Stimulated activated CD4-positive, alpha-beta T cell treated with anti-CD3 and anti-CD28 coated beads, Interleukin-15, amount 100 ng/mL, for 1 hour (primary cell): ENCODE measurements at places on chromosomes 1 and 21.

- no peak for DNase-seq
Measured at GRCh38 chr1:107549152-107549810, 408.4 kb downstream of the NTNG1 start.

GRCh38 chr21:38905328-38905727 is 99.6 kb downstream of the ETS2 start:
- no peak for DNase-seq

DNA sequence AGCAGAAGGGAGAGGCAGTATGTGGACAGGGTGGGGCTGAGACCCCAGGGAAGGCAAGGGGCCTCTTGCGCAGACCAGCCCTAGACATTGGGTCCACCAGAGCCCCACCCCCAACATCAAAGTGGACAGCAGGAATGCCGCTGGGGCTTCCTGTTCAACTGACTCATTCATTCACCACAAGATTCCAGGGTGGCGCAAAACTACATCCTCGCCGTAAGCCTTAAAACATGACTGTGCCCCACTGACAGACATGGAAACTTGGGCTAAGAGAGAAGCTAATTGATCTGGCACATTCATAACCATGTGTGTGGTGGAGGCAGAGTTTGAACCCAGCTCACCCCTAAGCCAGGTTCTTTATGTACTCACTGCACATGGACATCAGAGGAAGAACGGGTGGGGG is 14.0 kb downstream of the COL16A1 start:
- no peak for DNase-seq

DNA sequence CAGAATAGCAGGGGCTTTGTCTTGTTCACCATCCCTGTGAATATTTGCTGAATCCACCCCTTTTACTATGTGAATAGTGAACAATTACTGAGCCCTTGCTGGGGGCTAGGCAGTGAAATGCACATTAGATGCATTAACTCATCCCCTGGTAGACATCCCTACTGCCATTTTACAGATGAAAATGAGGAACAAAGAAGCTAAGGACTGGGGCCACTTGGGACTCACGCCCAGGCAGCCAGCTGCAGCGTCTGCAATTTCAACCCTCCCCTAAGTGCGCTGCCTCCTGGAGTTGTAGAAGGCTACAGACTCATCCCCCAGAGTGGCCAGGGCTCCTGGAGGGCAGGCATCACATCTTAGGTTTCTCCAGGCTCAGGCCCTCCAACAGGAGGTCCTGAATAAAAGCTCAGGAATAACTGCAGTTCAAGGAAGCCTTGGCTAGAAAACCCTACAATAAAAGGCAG is 31.6 kb downstream of the CAPZB start:
- DNase-seq = no peak

DNA sequence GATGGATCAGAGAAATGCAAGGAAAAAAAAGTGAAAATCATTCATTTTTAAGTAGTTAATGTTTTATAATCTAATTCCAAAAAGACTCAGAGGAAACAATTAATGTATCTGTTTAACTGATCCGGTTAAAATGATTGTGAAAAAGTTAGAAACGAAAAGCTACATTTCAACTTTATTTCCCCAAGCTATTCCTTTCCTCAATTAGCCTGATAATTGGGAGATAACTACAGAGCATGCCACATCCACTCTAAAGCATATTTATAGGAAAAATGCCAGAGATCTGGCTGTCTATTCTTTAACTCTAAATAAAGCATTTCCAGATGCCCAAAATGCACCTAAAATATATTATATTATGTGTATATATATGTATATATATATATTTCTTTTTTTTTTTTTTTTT is 35.9 kb upstream of the XPR1 start:
- no peak for DNase-seq

DNA sequence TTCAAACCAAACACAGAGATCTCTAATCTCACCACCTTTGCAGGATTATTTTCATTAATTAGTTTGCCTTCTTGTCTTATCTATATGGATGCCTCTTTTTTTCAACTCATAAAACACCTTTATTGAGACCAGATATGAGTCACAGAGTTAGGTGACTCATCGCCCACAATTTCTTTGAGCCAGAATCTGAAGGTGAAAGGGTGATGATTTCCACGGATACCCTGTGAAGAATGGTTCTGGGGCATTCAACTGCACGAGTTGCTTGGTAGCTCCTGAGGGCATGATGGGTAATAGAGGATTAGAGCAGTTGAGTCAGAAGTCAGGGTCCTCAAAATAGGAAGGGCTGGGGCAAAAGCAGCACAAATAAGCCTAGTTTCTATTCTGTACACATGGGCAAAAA is 128.2 kb downstream of the TBX19 start:
- DNase-seq = peak; percentile 10

GRCh38 chr1:226002667-226003501 is 3.7 kb upstream of the SDE2 start:
- no peak for DNase-seq

DNA sequence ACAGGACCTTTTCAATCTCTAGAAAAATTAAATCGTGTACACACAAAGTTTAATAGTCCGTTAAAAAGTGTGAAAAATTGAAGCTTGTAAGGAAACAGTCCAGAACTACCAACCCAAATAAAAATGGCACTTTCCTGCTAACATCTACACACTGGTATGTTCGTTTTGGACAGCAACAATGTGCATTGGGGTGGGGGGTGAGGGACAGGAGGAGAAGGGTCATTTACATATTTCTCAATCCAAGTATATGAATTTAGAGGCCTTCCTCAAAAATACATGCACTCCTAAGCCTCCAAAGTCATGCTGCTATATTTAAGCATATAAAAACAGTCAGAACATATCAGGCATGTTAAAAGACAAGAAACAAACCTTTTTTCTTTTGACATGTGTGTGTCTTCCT is 2.5 kb downstream of the PPP1R15B start:
- no peak for DNase-seq

GRCh38 chr1:43760745-43761317 is 53.5 kb downstream of the ST3GAL3 start:
- DNase-seq = no peak

- no peak for DNase-seq
Measured at GRCh38 chr21:44596068-44596725, 3.9 kb upstream of the KRTAP10-6 start.

- no peak for DNase-seq
Measured at GRCh38 chr1:9992910-9993309, 4.1 kb upstream of the RBP7 start.

GRCh38 chr21:33080776-33081175 is 10.8 kb downstream of the OLIG1 start:
- no peak for DNase-seq

- DNase-seq = no peak
Measured at GRCh38 chr1:239800861-239801260, 290.8 kb upstream of the FMN2 start.

DNA sequence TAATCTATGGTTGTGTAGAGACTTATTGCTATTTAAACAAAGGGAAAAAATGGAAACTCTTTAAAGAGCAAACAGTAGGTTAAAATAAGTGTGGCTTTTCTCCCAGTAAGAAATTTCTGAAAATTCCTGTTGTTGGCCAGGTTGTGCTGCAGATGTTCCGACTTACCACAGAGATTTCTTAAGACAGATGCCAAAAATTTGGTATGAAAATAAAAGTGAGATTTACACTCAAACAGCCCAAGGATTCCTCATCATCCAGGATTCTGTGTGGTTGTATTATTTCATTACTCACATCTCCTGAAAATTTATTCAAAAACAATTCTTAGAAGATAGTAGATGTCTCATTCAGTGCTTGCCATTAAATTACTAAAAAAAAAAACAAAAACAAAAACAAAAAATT is 296.7 kb upstream of the PTBP2 start:
- DNase-seq = no peak

- DNase-seq = no peak
Measured at GRCh38 chr1:90727917-90728501, 10.9 kb upstream of the BARHL2 start.

DNA sequence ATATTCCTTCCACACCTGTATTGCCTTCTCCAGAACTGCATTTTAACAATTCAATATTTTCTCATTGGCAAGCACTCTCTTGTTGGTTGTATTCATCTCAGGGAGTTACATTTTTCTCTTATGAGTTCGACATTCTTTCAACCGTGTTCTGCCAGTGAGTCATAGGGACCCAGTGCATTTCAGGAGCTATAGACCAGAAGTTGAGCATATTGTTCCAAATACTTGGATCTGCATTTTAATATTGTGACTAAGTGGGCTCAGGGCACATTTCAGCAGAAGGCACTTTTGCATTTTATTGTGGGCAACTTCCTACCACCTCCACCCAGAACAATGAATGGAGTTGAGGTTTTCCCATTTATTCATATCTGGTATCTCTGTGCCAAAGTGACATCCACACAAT is 132.8 kb downstream of the TNFSF18 start:
- DNase-seq = no peak

DNA sequence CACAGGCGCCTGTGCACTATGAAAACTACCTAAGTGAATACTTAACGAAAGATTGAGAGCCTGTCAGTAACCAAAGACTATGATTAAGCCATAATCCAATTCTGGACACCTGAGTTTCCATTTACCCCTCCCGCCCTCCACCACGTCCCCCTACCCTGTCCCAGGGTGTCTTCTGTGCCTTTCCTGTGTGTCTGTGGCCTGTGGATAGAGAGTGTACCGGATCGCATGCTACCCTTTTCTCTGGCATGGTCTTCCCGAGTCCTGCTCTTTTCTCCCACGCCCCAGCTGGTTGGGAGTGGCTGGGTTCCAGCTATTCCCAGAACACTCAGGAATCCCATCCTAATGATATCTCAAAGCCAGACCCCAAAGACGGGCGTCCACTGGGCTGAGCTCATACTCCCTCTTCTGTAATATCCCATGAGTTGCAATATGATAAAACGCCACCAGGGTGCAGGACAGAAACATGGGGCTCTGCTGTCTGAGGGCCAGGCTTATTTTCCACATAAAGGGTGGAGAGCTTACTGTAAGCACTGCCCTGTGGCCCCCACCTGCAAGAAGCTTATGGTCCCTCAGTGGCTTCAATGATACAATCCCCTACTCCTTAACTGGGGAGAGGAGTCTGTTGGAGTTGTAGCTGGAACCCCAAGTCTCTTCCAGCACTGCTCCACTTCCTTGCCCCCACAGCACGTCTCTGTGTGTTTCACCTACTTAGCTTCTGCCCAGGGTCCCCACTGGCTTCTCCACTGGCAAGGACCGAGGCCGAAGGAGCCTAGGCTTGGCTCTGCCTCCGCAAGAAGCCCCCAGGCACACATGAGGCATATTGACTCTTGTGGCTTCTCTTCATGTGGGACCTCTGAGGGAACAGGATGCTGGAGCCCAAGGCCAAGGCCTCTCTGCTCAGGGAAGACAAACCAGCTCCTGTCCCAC is 17.6 kb upstream of the ALX3 start:
- DNase-seq = no peak

DNA sequence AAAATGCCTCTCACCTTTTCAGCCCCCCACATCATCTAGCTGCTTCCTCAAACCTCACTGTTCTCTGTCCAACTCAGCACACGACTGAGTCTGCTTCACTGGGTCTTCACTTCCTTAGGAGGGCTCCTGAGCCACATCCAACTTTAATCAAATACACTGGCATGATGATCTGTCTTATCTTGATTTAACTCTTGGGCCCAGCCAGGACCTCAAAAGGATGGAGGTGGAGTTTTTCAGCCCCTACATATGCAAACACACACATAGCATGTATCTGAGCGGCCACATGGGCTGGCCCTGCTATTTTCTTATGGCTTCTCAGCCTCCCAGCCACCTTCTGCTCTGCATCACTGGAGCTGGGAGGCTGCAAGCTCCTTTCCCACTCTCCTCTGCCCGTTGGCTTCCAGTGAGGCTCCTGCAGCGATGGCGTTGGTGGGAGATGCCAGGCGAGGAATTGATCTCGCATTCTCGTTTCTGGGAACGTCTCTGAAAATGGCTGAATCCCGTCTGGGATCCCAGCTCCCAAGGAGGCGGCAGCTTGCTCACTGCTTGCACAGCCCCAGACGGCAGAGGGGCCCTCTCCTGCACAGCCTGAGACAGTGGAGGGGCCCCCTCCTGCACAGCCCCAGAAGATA is 1.8 kb upstream of the PRXL2B start:
- no peak for DNase-seq

DNA sequence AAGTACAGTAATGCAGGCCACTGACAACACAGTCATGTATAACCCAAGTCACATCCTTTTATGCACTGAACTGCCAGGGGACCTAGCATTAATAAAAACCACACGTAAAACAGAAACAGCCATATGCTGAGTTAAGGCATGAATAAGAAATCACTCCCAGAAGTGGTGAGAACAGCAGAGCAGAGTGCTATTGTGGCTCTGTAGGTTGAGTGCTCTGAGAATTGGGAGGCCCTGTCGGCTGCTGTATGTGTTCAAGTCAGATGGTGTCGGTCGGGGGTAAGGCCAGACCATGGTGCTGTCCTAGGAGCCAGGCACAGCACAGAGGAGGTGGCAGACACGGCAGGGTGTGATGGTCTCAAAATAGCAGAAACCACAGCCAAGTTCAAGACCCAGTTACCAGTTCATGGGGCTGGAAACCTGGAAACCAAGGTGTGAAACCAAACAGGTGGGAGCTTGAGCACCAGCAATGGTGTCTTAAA is 126.6 kb upstream of the COA6 start:
- DNase-seq = no peak

- DNase-seq = no peak
Measured at GRCh38 chr1:186819563-186819962, 9.2 kb upstream of the PLA2G4A start.

DNA sequence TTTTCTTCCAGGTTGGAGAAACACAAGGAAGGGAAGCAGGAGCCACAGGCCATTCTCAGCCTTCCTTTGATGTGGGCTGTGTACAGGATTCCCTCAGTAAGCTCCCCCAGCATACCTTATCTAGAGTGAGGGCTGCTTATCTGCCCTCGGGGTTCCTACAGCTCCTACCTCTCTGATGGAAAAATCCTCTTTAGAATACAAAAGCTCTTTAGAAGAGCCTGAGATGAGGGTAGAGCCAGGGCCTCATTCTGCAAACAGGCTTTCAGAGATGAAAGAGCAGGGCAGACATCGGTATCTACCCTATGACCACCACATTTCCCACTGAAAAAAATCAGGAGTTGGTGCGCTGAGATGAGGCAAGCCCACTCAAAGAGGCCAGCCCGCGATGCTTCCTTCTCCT is 85.1 kb downstream of the PLPP3 start:
- DNase-seq = no peak

GRCh38 chr1:37438037-37438868 is 36.1 kb upstream of the ZC3H12A start:
- DNase-seq = no peak
